NCI-H1417 (cell line): ENCODE measurements at places on chromosomes 5 and 9.

DNA sequence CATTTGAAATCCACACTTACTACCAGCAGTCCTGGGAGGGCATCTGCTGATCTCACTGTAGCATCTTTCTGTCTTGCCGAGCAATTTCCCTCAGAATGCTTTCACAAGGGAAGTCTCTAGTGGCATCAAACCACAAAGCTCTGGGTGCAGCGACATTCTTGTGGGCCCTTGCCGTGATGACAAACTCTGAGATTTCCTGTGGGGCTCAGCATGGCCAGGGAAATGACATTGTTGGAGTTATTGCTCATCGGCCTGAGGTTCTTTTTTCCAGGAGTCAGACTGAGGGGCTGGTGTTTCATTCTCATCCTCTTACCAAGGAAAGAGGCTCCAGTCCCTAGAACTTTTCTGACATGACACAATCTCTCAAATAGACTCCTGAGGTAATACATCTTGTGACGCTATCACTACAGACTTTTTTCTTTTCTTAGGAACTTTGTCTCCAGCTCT lies 51.4 kb downstream of the PFDN1 start:
- no peak for DNase-seq

DNA sequence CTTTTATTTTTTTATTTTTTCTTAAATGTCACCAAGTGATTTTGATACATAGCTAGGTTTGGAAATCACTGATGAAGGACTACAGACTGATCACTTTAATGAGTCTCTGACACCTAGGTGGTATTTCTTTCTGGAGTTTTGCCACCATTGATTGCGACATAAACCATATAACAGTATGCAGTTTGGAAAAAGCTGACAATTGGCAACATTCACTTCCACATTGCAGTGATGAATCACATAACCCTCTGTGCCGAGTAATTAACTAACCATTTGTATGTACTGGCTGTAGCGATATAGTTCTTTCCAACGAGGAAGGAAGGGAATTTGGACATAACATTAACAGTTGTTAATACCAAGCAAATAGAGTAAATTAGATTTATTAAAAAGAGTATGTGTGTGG lies 222.9 kb upstream of the EFNA5 start:
- DNase-seq: no peak

DNA sequence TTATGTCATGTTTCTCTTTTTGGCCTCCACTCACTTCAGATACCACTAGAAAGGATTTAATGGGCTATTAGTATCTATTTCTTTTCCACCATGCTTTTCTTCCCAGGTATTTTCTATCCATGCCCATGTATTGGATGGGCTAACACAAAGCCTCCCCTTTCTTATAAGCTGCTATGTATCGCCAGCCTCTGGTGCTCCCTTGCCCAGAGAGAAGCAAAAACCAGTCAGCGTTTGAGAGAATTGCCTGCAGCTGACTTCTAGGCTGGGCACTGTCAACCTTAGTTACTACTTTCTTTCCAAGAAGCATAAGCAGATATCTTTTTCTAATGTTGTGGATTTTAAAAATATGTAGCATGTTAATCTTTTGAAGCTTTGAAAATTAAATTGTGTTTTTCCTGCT lies 30.2 kb upstream of the HSPB3 start:
- no peak for DNase-seq

DNA sequence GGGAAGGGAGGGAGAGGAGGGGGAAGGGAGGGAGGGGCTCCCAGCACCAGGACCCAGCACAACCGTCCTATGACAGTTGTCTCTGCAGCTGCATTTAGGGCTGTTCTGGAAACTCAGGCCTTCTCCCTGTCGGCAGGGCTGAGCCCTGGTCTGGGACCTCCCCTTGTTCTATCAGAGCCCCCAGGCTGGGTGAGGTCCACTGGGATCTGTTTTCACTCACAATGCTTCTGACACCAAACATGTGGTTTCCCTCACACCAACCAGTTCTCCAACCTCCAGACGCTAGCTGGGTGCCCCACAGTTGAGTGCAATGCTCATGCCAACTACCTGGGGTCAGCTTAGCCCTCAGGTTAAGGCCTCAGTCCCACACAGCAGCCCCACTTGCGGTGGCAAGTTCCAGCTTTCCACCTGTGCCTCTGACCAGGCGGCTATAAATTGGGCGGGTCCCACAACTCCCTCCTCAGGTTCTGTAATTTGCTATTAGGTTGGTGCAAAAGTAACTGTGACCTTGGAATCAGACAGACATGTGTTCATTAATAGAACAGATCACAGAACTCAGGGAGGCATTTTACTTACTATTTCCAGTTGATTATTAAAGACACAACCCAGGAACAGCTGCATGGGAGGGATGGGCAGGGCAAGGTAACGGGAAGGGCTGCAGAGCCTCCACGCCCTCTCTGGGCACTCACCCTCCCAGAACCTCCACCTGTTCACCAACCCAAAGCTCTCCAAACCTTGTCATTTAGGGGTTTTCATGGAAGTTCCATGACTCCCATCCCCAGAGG lies 13.5 kb downstream of the ADAMTS2 start:
- DNase-seq: no peak

GRCh38 chr5:141513627-141514329 lies 24.9 kb downstream of the PCDHGC5 start:
- no peak for DNase-seq

DNA sequence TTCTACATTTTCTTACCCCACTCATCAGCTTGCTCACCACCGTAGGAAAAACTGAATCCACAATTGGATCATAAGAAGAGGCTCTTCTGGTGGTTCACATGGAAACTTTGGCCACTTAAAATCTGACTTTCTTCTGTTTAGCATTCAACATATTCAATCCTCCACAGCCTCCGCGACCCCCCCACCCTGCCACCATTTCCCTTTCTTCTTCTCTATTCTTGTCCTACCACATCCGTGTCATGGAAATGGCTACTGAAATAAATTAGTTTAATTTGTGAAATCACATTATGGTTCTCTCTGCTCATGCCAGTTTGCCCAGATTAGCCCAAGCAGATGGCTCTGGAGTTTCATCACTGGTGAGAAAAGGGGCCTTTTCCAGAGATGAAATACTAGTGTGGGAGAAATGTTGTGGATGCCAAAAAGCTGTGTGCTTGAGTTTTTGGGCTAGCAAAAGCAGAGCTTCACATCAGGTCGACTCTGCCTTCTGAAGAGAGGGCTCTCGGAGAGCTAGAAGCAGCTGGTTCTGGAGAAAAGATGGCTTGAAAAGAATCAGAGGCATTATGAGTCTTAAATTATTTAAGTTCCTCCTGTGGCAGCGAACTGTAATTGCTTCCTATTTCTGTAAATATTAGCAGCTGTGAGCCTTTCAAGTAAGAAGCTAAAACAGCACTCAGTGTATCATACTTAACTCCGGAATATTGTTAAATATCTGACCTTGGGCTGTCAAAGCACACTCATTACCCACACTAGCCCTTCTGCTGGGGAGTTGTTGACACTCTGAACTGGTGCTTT lies 107.1 kb downstream of the MAT2B start:
- peak; percentile 63 for DNase-seq

GRCh38 chr5:124650147-124650561 lies 96.3 kb downstream of the ZNF608 start:
- peak; percentile 54 for DNase-seq

DNA sequence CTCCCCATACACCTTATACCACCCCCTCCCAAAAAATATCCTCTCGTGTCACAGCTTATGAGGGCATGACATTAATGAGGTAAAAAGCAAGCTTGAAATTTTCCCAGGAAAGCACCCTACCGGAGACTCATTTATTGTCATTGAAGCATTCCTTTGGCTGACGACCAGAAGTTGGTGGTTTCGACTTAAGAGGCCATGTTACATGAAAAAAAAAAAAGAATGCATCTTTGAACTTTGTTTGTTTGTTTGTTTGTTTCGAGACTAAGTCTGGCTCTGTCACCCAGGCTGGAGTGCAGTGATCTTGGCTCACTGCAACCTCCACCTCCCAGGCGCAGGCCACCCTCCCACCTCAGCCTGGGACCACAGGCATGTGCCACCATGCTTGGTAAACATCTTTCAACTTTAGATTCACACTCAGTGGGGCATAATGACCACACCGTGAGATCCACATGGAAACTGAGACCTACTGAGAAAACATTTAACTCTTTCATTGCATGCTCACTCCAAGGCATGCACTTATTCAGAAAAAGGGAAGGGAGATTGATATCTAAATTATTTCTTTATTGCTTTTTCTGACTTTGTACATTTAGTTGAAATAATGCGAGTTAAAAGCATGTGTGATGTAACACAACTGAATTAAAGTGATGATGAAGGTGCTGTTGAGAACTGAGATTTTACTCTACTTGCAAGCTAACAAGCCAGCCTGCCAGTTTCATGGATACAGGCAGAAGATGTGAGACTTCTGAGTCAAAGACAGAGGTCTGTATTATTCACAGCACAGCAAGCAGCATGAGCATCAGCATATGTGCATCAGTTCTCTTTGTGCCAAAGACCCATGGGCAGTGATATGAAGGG lies 5.1 kb upstream of the RAB14 start:
- DNase-seq: no peak

GRCh38 chr9:129761293-129761900 lies 8.6 kb upstream of the PTGES start:
- DNase-seq: no peak
